Inflammatory macrophage (primary cell): ENCODE measurements at places on chromosomes 6 and 20.
A peak's percentile ranks its signal among the peaks of the same experiment; 100 is the strongest.

- DNase-seq, result no peak
Observed at GRCh38 chr20:61482901-61483300, 230.8 kb downstream of the CDH4 start.

DNA sequence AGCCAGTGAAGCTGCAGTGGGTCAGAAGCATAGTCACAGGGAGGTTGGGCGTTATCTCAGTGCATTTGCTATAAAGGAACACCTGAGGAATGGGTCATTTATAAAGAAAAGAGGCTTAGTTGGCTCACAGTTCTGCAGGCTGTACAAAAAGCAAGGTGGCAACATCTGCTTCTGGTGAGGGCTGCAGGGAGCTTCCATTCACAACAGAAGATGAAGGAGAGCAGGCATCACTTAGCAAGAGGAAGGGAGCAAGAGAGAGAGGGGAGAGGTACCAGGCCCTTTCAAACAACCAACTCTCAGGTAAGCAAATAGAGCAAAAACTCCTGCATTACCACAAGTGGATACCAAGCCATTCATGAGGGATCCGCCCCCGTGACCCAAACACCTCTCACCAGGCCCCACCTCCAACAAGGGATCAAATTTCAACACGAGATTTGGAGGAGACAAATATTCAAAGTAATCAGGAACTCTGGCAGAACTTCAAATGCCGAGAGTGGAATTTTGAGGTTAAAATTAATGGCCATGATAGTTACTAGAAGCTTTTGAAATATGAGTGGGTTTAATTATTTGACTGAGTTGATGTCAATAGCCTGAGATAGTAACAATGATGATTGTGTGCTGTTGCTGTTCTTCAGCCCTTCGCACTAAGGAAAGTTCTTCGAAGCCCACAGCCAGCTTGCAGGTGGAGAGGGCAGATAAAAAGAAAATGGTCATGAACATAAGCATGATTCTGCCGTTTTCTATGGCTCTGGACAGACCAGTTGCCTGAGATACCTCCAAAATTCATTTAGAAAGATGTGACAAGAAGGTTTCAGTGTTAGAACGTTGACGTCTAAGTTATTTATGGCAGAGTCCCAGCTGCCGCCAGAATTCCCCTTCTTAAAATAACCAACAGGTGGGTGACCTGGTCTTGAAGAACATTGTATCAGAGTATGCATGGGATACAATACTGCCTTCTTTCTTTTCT, 55.3 kb upstream of the ADTRP start:
- no peak for DNase-seq

DNA sequence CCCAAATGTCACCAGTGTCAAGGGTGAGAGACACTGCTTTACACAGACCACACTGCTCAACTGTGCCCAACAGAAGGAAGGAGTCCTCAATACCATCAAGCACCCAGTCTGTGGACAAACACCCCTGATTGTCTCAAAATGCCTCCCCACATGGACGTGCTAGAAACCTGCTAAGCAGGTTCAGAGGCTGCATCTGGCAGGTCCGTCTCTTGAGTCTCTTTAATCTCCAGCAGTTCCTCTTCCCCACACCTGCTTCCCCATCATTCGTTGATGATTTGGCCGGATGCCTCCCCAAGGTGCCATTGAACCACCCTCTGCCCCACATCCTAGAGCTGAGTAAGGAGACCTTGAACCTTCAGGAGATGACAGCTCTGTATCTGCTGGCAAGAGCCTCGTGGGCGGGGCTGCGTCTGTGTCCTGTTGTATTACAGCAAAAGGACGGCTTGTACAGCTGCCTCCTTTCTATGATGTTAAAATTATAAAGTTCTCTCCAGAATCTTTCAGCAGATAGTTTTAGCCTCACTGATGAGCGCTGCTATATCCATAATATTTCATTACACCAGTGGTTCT, 179.2 kb downstream of the PREX1 start:
- DNase-seq, result no peak

GRCh38 chr6:70396796-70397729, 16.2 kb upstream of the FAM135A start:
- peak; percentile 55 for DNase-seq

GRCh38 chr6:89009624-89010059, 46.2 kb upstream of the RNGTT start:
- DNase-seq, result peak; percentile 90

DNA sequence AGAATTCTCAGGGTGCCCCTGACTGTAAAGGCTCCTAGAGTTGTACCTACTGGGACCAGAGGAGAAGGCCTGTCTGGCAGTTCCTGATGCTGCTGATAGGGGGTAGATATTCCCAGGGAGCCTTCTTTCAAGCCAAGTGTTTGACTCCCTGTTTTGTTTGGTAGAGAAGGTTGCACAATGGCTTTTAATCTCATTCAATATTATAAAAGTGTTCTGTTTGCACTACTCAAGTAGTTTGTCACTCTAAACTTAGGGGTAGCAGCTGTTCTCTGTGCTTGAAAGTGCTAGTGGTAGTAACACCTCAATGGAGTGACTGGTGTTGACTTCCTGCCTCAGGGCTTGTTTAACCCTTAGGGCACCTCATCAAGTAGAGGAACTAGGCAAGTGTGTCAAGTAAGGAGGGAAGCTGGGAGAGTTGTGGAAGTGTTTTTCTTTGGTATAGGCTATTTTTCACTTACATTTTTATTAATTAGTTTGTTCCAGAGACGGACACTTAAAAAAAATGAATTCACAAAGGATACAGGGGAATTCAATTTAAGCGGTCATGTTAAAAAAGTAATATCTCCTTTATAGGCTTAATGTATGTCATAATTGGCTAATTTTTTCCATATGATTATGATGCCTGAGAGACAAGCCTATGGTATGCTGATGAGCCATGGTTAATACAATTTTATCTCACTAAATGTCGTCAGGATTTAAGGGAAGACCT, 38.1 kb downstream of the BICRAL start:
- no peak for DNase-seq

GRCh38 chr20:38198238-38198861, 33.3 kb upstream of the TGM2 start:
- DNase-seq, result no peak

- no peak for DNase-seq
Observed at GRCh38 chr6:137424251-137424650, 69.9 kb downstream of the OLIG3 start.

- no peak for DNase-seq
Observed at GRCh38 chr20:19304886-19305415, 92.5 kb downstream of the SLC24A3 start.

GRCh38 chr6:36098253-36098919, 31.9 kb upstream of the MAPK13 start:
- no peak for DNase-seq

DNA sequence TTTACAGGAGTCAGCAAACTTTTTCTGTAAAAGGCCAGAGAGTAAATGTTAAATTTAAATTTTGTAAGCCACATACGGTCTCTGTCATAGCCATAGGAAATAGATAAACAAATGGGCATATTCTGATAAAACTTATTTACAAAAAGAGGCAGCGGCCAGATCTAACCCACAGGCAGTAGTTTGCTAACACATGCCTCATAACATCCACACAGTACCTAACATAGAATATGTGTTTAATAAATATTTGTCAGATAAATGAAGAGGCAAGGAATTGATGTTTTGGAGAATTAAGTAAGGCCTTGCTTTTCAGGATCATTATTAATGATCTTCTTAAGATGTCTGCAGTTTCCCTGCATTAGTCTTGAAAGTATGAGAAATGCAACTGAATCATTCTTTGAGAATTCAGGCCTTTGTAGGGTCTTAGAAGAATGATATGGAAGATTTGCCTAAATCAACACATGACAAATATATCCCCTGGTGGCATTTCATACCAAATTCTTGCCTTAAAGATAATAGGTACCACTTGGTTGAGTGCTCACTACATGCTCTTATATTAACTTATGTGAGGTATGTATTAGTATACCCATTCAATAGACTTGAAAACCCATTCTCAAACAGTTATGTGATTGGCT, 39.3 kb upstream of the TRAM2 start:
- no peak for DNase-seq

DNA sequence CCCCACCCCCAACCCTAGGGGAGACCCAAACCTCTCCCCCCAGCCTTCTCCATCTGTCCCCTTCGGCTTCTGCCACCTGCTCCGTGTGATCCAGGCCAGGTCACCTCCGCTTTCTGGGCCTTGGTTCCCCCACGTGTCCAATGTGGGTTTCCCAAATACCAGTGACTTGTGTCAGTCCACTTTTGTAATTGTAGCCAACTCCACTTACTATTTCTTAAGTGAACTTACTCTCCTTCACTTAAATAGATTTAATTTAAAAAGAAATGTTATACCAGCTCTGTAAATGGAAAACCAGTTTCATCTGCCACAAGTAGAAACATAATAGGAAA, 10.0 kb upstream of the FAM110A start:
- DNase-seq, result no peak

DNA sequence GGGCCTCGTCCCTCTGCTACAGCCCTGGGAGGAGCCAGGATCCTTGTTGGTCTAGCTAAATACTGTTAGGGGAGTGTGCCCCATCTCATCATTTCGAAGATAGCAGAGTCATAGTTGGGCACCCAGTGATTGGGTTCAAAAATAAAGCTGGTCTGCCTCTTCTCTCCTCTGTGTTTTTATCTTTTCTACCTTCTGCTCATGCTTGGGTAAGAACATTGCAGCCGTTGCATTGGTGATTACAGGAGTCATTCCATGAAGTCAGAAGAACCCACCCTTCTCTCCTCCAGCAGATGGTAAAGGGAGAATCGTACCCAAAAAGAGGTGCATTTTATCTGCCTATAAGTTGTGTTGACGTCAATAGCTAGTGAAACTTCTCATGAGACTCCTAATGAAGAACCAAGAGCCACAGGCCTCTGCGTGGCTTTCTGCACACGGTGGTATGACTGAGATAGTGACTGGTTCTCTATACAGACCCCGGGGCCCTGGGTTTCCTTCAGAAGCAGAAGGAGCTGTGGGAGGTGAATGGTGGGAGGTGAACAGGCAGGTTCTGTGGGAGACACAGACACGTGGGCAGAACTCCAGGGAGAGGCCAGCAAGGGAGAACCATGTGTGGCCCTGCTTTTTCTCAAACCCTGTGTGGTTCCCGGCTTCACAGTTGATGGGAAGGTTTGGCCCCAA, 5.7 kb upstream of the FAM209A start:
- DNase-seq, result no peak

- DNase-seq, result peak; percentile 39
Observed at GRCh38 chr6:125906158-125906998, 50.2 kb upstream of the HINT3 start.

DNA sequence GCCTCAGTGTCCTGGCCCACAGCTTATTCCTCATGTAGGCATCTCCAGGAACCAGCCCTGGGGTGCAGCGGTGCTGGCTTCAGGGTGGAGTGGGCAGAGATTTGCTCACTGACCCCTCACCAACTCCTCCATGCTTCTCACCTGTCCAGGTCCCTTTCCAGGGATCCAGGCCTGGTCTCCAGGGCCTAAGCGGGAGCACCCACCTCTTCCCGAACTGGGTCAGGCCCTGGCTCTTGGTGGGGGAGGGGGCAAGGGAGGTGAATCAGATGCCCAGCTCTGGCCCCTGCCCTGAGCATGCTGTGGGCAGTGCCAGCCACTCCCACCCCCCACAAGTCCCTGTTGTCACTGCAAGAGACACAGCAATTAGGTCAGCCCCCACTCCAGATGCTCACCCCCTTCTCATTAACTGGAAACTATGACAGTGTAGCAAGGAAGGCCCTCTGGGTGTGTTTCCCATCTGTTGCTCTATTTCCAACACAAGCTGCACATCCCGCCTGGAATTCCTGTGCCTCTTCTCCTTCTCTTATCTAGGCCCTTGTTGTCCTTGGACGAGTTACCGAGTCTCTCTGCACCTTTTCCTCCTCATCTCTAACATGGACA, 37.0 kb downstream of the MDFI start:
- no peak for DNase-seq

GRCh38 chr6:168131464-168132415, 52.7 kb upstream of the FRMD1 start:
- DNase-seq, result no peak

DNA sequence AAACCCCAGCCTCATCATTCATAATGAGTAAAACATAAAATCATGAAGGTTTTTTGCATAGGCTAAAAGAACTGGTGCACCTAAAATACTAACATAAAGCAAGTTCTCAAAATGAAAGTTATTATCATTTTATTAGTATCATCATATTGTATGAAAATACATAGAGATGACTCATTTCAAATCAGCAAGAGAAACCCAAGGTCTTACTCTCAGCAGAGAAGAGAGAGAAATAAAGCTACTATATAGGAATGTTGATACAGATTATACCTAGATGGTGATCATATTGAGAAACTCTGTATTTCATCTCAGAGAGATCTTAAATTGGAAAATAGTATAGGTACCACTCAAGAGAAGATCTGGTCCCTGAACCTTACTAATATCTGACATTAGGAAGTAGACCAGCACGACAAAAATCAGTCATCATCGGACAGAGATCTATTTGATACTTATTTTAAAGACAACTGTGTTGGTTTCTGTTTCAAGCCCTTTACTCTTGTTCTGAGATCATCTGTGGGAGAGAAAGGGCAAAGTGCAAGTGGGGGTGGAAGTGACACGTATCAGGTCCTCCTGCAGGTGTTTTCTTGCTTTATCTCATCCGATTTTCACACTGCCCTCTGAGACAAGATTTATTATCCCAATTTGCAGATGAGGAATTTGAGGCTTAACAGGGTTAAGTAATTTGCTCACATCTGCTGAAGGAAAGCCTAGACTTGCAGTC, 532.3 kb downstream of the MAFB start:
- DNase-seq, result no peak

GRCh38 chr6:41779336-41779735, 364 bp downstream of the FRS3 start:
- no peak for DNase-seq

DNA sequence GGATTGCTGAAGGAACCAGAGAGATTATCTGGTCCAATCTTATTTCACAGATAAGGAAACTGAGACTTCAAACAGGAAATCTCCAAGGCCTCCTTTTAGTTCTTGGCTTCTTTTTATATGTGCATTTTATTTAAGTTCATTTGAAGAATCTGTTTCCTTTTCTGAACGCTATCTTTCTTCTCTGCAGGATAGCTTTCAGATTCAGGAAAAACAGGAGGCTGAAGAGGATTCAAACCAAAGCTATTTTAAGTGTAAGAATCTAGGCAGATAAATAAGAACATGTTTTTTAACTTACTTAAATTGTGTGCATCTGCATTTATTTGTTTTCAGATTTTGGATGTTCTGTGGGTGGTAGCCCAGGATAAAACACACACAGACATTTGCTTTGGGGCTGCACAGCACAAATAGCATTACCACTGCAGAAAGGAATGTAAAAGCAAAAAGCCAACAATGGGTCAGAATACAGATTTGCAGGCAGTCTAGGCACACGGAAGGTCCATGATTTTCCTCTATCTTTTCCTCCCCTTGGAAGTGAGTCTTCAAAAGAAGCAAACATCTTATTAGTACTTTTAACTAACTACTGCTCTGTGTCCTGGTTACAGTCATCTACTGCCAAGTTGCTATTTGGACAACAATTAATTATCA, 188.8 kb upstream of the TBX18 start:
- no peak for DNase-seq

DNA sequence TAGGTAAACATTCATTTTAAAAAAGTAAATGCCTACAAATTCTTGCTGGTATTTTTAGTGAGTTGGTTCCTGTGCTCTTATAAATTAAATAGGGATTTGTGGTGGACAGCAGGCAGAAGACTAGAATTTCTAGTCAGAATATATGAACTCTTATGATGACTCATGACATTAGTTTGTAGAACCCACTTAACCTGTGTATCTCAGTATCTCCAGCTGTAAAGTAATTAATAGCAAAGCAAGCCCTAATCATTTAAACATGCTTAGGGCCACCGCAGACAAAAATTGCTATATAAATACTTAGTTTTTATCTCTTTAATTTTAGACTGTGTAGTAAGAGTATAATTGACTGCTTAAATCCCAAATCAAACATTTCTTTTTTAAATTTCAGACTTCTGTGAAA, 2.4 kb downstream of the FAM135A start:
- no peak for DNase-seq

- peak; percentile 35 for DNase-seq
Observed at GRCh38 chr6:46221222-46221793, 50.5 kb upstream of the ENPP5 start.
